Hematopoietic multipotent progenitor cell treated with erythropoietin and hydrocortisone succinate and interleukin-3 and kit ligand, for 6 days (in vitro differentiated cells): ENCODE measurements at places on chromosomes 16 and 17.

DNA sequence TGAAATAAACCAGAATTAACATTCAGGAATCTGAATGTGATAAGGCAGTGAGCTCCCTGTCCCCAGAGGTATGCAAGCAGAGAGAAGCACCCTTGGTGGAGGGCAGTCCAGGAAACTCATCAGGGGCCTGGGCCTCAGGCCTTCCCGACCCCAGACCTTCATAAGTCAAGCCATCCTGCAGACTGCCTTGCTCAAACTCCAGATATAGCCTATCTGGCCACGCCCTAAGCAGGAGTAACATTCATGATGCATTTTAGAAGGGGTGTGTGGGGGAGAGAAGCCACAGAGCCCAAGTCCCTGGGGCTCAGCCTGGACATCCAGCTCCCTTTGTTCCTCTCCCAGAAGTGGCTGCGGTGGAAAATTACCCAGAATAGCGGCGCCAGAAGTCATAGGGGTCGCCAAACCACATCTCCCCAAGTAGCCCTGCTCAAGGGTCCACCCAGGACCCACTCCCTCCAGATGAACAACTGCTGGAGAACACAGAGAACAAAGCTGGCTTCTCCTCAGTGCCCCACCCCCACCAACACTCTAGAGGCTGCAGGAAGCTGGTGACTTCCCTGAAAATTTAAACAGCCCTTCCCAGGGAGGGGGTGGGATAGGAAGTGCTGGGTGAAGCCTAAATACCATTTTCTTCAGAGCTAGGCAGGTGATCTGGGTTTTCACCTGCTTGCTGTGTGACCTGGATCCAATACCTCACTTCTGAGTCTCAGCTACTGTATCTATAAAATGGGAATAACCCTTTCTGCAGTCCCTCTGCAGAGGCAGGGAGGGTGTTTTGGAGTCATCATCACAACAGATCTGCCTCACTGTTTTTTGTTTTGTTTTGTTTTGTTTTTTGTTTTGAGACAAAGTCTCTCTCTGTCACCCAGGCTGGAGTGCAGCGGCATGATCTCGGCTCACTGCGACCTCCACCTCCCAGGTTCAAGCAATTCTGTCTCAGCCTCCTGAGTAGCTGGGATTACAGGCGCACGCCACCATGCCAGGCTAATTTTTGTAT, 1.5 kb upstream of the SREBF1 start:
- peak; percentile 80 for DNase-seq

DNA sequence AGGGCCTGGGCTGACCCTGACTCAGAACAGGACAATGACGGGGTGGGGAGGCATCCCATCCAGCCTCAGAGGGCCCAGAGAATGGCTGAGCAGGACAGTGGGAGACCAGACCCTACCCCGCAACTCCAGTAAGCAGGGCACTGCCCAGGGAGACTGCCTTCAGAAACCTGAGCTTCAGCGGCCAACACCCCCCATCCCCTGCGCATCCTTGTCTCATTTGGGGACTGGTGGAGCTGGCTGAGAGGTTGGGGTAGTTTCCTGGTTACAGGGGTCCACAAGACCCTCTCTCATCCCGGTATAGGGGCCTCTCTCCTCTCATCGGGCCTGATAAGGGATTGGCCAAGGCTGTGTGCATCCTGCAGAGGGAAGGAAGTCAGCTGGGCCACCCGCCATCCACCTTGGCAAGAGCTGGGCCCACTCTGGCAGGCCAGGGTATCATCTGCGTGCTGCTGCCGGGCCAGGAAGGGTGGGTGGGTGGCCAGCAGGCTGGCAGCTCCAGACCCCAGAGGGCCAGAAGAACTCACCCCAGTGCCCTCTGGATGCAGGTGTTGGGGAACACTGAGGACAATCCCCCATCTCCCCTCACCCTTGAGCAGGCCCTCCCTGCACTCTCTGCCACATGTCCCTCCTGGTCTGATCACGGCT, 229.1 kb downstream of the KATNIP start:
- DNase-seq = no peak

DNA sequence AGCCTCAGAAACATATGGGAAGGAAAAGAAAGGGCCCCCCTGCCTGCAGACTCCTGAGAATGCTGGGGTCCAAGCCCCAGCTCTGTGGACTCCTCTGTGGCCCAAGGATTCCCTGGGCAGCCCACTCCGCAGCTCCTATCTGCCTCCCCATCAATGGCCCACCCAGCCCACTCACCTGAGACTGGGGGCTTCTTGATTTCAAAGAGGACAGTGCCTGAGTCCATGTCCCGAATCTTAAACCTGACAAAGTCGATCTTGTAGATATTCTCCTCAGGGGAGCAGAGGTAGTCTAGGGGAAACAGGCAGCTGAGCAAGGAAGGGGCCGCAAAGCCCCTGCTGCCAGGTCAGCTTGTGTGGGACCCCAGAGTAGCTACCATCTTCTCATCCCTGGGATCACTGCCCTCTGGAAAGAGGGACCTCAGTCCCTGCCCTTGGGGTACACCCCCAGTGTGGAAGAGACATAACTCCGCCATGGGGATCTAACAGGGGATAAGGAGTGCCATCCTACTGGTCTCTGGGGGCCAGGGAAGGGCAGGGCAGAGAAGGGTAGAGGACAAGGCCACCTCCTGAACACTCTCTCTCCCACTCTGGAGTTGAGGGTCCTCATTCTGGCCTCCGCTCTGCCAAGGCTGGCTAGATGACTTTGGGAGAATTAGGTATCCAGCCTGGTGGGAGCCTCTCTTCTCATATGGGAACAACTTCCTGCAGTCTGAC, 3.9 kb downstream of the UNC119 start:
- DNase-seq = no peak

DNA sequence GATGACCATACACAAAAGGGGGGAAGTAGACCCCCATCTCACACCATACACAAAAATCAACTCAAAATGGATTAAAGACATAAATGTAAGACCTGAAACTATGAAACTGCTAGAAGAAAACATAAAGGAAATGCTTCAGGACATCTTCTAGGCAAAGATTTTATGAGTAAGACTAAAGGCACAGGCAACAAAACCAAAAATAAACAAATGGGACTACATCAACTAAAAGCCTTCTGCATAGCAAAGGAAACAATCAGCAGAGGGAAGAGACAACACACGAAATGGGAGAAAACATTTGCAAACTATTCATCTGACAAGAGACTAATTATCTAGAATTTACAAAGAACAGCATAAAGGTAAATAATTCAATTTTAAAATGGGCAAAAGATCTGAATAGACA, 152.1 kb downstream of the AXIN2 start:
- no peak for DNase-seq

DNA sequence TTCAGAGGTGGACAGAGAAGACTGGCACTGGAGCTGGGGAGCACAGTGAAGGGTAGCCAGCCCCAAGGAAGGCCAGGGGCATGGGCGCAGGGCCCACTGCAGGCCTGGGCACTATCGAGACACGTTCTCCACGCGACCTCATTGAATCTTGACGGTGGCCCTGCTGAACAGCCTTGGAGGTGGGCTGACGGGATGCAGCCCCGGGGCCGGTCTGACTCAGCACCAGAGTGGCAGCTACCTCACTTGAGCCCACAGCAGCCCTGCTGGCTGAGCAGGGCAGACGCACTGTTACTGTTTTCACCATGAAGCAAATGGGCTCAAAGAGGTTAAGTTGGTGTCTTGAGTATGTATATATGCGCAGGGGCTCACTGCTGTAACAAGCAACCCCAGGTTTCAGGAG, 78.8 kb upstream of the FOXF1 start:
- no peak for DNase-seq

DNA sequence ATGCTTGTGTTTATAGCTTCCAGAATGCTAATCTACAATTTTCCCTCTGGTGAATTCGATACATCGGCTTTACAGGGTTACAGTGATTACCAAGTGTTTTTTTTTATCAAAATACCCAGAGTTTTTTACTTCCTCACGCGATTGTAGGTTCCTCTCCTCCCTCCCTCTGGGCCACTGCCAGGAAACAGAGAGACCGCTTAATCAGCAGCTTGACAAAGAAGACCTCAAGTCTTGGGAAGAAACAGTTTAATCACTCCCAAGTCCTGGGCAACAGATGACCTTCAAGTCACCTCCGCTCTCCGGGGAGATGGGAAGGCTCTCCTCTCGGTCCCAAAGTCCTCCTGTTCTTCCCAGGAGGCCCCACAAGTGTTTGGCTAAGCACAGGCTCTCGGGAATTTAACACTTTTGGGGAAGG, 23.5 kb downstream of the SMTNL2 start:
- peak; percentile 94 for DNase-seq

- no peak for DNase-seq
Observed at GRCh38 chr16:5046914-5047313, 13.2 kb upstream of the NAGPA start.

DNA sequence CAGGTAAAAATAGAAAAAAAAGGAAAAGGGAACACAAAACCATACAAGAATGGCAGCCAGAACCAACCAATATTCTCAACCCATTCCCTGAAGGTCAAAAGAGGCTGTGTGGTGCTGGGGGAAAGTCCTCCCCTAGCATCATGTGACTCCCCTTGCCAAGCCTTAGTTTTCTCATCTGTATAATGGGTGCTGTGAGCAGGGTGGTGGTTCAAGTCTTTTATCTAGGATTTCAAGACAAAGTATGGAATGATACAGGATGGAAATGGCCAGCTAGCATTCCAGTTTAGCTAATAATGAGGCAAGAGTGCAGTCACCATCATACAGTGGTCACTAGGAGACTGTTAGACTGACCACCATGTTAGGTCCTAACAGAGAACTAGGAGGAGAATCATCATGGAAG, 20.7 kb downstream of the PSMB3 start:
- no peak for DNase-seq

DNA sequence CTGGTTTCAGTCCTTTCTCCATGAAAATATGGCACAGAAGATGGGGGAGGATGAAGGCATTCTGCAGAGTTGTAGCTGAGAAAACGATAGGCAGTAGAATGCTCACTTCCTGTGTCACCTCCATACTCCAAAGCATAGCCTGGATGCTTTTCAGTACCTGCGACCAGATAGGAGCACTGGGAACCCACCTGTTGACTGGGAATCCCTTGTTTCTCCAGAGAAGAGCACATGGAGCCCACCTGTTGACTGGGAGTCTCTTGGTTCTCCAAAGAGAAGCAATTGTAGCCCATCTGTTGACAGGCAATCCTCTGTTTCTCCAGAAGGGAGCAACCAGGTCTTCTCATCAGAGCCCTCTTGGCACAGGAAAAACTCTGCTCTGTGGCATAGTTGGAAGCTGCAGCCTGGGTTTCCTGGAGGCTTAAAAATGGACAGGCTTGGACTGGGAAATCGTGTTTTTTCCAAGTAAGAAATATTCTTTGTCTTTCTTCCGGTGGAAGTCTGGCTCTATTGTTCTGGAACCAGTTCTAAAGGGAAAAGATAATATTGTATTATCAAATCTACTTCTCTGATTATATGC, 13.2 kb downstream of the TERF2IP start:
- no peak for DNase-seq

GRCh38 chr16:11262915-11263314, 6.2 kb downstream of the TNP2 start:
- no peak for DNase-seq

DNA sequence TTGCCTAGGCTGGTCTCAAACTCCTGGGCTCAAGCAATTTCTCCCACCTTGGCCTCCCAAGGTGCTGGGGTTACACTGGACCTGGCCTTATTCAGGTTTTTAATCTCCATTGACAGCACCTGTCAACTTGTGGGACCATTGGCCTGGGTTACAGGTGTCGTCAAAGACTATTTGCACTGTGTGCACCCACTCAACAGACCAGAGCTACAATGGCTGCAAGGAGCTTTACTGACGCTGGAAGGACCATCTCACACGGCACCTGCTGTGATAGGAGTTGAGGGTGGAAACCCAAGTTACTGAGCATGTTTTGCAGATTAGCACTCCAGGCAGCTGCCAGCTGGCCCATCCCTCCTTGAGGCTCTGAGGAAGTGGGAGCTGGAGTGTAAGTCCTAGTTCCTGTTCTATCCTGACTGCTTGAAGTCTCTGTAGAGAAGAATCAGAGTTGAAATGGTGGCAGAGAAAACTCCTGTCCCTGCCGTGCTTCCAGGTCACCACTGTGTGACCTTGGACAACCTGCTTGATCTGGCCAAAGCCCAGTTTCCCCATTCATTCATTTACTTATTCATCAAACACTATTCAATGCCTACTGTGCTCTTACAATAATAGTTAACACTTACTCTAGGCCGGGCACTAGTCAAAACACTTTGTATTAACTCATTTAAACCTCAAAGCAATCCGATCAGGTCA, 42.4 kb upstream of the LONP2 start:
- DNase-seq = no peak

- DNase-seq = no peak
Observed at GRCh38 chr16:48430890-48431289, 45.7 kb upstream of the SIAH1 start.

GRCh38 chr16:30838876-30839471, 52.0 kb upstream of the ZNF629 start:
- DNase-seq = peak; percentile 32

GRCh38 chr17:732067-732901, at the start of gene TLCD3A:
TLCD3A (plus strand) TSS chr17:732596; CDS start chr17:732648, 52 bp downstream.
- DNase-seq = peak; percentile 77

GRCh38 chr16:4053301-4053845, 62.9 kb downstream of the ADCY9 start:
- peak; percentile 76 for DNase-seq

- no peak for DNase-seq
Observed at GRCh38 chr17:77959926-77960521, 1.5 kb downstream of the TNRC6C start.

- no peak for DNase-seq
Observed at GRCh38 chr17:806781-807522, 24.8 kb downstream of the MRM3 start.

DNA sequence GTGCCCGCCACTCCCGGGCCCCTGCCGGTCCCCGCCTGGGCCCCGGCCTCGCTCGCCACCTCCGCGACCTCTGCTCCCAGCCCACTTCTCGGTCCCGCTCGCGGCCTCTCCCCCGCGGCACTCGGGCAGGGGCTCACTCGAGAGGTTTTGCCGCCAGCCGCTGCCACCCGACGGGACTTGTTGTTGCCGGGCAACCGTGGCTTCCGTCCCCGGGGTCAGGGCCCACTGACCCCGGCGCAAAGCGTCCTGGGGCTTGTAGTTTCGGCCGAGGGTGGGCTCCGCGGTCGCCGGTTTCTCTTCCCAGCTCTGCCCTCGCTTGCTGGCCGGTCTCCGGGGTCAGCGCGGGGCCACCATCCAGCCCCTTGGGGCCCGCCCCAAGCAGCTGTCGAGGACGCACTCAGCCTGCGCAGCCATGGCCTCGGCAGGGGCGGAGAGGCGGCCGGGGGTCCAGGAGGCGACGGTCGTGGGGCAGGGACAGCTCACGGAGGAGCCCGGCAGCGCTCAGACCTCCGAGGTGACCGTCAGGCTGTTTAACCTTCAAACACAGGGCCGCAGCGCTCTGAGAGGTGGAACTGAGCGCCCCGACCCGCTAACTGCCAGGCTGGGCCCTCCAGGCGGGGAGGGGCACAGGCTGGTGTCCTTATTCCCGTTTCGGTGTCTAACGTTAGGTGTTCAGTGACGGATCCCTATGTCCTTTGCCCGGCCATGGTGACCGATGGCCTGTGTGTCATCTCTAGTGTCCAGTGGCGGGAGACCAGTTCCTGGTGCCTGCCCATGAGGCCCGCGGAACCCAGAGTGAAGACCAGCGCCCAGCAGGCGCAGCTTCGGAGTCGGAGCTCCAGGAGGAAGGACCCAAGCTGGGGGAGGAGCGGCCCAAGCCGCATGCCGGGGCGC, at the start of the genes C16orf86 and ENKD1:
Gene C16orf86 (plus strand): TSS at position 256 of the 894 bp plus-strand sequence. CDS start 157 bp downstream, at position 413.
Gene ENKD1 (minus strand): TSS at position 192 of the 894 bp plus-strand sequence. CDS start 308 bp downstream, outside the sequence.
- DNase-seq = peak; percentile 94
